Activated T-cell treated with anti-CD3 and anti-CD28 coated beads, Interleukin-2, amount 50 U/mL, for 4 hours (primary cell): ENCODE measurements at places on chromosomes 3 and 15.

GRCh38 chr3:95442766-95443165 lies 1371.6 kb upstream of the EPHA6 start:
- no peak for DNase-seq

GRCh38 chr3:22536541-22536940 lies 666.6 kb upstream of the UBE2E2 start:
- no peak for DNase-seq

- no peak for DNase-seq
Measured at GRCh38 chr3:155303540-155304097, 10.1 kb upstream of the STRIT1 start.

- DNase-seq = no peak
Measured at GRCh38 chr15:75895731-75896130, 7.9 kb upstream of the FBXO22 start.

DNA sequence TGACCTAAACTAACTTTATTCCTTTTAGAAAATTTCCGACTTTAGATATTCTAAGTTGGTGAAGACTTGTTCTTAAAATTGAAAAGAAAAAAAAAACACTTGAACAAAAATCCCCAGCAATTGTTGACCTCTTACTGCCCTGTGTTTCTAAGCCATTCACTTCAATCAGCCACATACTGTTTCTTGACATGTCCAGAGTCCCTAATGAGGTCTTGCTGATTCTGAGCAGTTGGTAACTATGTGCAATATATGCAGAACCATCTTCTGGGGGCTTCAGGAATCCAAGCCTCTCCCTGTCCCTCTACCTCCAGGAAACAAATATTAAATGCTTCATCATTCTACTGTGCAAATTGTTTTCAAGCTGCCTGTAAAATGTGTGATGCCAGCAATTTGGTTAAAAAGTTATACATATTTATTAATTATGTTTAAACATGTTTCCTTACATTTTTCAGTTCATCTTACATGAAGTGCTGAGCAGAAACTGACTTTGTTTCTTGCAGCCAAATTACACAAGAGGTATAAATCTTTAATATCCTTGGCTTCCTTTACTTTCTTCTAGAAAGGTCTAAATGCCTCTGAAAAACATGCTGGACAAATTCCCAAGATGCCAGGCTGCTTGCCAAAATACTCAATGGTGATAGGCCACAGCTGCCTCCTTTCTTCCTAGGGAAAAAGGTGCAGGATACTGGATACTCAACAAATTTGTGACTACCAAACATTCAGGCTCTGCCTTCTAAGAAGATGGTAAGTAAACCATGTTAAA lies 19.8 kb upstream of the GYG1 start:
- DNase-seq = no peak

- no peak for DNase-seq
Measured at GRCh38 chr3:184565421-184566211, 4.0 kb downstream of the EPHB3 start.

GRCh38 chr3:197260491-197261163 lies 37.8 kb downstream of the DLG1 start:
- DNase-seq = no peak

GRCh38 chr3:3675801-3676200 lies 123.4 kb upstream of the LRRN1 start:
- DNase-seq = no peak

DNA sequence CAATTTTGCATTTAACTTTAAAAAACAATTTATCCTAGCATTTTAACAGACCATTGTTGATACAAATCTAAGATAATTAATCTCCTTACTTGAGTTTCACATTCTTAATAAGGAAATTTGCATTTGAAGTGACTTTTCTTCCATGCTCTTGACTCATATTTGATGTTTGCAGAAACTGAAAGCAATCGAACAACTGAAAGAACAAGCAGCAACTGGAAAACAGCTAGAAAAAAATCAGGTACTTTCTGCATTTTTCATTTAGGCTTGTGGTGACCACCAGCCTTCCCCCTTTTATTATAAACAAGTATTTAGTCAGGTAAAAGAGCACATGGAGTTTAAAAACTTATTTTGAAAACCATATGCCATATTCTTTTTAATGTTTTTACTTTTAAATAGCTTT lies 20.1 kb upstream of the SELENOT start:
- no peak for DNase-seq

DNA sequence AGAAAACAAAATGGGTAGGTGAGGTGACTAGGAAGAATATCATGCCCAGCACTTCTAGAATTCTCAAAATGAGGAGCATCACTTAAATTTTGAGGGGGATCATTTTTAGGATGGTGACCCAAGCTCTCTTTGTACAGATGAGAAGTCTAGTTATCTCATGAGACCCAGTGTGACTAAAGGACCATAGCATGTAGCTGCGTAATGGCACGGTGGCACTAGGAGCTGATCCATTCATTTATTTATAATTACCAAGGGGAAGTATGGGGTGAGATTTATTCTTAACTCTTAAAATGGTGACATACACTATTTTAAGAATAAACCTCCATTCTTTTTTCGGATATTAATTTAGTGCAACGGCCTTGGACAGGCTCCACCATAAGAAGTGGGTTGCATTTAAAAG lies 8.3 kb downstream of the IQGAP1 start:
- DNase-seq = no peak

- DNase-seq = no peak
Measured at GRCh38 chr3:72462595-72463011, 385.6 kb downstream of the SHQ1 start.

DNA sequence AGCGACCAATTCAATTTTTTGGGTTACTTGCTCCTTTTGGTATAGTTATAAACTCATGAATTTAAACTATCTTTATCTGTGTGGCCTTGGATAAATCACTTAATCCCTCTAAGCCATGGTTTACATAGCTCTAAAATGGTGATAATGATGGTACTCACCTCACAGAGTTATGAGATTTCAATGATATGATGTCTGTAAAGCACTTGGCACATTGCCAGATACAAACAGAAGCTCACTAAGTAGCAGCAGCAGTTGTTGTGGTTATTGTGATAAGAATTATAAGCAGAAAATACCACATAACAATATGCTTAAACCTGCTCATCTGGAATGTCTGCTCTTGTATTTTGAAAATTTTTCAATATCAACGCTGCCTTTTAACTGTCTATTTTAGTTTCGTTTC lies 185.1 kb upstream of the SNTN start:
- no peak for DNase-seq
